Hematopoietic multipotent progenitor cell treated with erythropoietin and hydrocortisone succinate and interleukin-3 and kit ligand, for 17 days (in vitro differentiated cells): ENCODE measurements at places on chromosomes 6 and 20.

- DNase-seq, result no peak
These were observed 20.9 kb upstream of the PTPRK start for GRCh38 chr6:128541261-128541660.

DNA sequence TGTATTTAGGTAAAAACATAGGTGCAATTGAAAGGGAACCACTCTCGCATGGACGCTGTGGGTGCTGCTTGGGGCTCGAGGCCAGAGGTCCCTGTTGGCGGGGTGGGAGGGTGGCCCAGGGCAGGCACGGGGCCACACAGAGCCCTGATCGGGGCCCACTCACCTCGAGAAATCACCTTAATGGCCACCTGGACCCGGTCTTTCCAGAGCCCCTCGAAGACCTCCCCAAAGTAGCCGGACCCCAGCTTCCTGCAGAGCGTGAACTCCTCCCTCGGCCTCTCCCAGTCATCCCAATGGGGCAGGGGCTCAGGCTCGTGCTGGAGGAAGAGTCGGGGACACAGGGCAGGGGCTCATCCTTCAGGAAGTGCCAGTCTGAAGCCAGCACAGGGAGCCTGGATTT is 3.8 kb downstream of the PTK6 start:
- no peak for DNase-seq

DNA sequence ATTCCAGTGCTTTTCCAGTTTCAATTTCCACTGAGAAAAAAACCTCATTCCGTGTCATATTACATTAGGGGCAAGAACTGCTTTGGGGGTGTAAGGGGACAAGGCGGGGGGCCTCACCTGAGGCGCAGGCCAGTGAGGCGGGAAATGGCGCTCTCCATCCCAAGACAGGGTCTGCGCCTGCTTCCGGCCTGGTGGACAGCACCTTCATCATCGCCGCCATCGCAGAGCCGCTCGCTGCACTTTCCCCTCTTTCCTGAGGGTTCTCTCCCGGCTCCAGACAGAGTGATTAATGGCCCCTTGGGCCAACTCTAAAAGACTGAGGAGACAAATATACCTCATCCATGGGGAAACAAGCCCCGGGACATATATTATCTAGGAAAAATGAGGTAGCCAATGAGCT is 270.0 kb upstream of the SOX4 start:
- DNase-seq, result no peak

GRCh38 chr6:72813807-72814596 is 192.1 kb downstream of the KCNQ5 start:
- DNase-seq, result no peak

GRCh38 chr20:15887387-15887786 is 685.9 kb downstream of the KIF16B start:
- DNase-seq, result no peak

- no peak for DNase-seq
These were observed 171.7 kb downstream of the WDR27 start for GRCh38 chr6:169529931-169530751.

DNA sequence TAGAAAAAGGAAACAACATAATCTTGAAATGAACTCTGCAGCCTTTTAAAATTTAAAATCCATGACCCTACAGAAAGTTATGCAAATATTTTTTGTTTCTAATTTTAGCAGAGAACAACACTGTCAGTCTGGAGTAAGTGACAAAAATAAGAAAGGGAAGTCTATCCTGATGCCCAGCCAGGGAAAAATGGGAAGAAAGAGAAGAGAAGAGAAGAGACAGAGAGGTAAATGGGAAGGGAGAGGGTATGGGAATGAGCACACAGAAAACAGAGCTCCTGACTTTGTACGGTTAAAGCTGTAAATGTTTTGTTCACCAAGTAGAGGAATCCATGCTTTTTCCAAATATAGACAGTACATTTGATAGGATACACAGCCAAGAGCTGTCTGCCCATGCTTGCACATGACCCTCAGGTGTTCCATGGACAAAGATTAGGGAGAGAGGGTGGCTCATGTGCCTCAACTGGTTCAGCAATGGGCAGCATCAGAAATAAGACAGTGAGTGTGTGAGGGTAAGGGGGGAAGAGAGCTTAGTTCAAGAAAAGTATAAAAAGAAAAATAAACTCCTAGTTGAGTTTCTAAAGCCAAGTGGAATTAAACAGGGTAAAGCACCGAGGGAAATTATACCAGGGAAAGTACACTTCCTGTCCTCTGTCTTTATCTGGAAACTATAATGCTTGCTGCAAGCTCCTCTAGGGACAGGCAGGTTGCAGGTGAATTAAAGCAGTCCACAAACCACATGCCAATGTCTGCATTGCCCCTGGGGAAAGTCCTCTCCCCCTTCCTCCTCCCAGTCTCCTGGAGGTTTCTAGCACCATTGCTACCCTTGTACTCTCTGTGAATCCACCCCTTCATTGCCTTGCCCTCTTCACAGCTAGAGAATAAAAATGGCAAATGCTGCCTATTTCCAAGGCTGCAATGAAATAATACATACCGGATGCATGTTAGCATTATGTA is 30.0 kb downstream of the MAP3K5 start:
- no peak for DNase-seq

- DNase-seq, result no peak
These were observed 805 bp downstream of the PHF1 start for GRCh38 chr6:33411632-33412005.

DNA sequence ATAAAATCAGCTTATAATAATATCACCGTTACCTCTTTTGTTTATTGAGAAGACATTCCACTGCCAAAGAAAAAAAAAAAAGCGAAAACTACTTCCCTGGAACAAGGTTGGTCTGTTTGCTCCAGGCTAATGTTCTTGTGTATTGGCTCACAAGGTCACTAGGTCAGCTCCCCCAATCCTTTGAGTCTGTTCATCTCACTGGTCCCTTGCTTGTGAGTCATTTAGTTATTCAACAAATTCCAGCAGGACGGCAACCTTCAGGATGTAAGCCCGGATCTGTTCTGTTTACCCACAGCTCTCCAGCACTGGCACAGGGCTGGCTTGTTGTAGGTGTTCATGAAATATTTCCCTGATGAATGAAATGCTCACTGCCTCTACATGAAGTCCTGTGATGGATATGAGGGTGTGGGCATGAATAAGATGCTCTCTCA is 3.3 kb downstream of the ARHGAP40 start:
- DNase-seq, result no peak

- no peak for DNase-seq
These were observed 129.4 kb downstream of the CDH26 start for GRCh38 chr20:60087563-60088105.

GRCh38 chr6:157432892-157433265 is 51.9 kb downstream of the ZDHHC14 start:
- no peak for DNase-seq

- no peak for DNase-seq
These were observed 111.7 kb upstream of the PTPRK start for GRCh38 chr6:128632131-128632530.

DNA sequence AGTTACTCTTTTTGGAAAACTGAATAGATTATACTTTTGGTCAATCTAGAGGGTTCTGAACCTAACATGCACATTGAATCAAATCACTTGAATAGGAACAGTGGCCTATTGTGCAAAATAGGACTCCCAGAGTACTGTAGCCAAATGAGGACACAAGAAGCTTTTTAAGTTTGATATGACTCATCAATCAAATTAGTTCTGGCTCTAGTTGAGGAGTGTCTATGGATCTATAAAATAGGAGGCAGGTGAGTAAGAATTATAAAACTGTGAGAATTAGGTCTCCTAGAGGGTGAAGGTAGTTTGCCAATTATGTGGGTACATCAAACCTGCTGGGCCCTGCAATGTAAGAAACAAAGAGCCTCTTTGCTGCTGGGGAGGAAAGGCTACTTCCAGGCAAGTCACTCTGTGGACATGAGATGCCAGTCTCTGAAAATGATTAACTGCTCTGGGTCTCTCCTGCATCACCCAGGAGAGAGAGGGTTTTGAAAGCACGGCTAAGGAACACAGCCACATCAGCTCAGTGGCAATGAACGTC is 112.3 kb downstream of the RCAN2 start:
- no peak for DNase-seq

GRCh38 chr6:108697561-108698161 is 136.9 kb downstream of the FOXO3 start:
- no peak for DNase-seq

GRCh38 chr20:61731363-61732181 is 334.1 kb downstream of the TAF4 start:
- DNase-seq, result no peak

DNA sequence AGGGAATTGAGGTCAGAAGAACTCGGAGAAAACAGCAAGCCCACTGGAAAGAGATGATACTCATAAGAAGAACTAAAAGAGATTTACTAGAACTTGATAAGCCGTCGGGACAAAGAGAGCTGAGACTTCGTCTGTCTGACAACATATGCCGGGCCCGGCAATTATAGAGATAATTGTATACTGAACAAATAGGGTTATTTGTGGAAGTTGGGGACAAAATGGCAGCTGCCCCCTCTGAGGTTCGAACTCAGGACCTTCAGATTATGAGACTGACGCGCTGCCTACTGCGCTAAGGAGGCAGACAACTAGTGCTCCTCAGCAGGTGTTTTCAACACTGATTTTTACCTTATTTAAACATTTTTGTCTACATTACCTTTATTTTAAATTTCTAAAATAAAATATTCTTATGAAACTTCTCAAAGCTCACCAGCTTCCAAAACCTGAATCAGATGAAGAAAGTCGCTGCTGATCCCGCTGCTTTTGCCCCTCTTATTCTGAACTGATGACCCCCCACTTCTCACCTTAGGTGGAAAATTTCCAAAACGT is 29.3 kb upstream of the TRIM27 start:
- DNase-seq, result peak; percentile 57

GRCh38 chr6:148934539-148934938 is 187.7 kb downstream of the UST start:
- no peak for DNase-seq

DNA sequence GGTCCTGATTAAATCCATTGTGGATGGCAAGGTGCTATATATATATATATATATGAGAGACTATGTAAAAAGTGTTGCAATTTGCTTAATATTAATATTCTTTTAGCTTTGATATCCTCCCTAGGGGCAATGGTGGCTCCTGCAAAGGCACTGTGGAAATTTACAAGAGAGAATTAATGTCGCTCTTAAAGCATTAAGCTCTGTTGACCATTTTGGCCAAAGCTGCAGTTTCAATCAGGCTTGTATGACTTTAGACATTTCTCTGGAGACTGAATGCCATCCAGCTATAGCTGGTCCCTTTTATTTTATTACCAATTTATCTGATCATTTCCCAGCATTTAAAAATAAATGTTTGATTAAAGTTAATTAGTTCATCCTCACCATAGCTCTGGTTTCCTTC is 155.3 kb downstream of the JARID2 start:
- DNase-seq, result no peak

GRCh38 chr20:17782768-17783167 is 83.0 kb downstream of the BANF2 start:
- DNase-seq, result no peak

DNA sequence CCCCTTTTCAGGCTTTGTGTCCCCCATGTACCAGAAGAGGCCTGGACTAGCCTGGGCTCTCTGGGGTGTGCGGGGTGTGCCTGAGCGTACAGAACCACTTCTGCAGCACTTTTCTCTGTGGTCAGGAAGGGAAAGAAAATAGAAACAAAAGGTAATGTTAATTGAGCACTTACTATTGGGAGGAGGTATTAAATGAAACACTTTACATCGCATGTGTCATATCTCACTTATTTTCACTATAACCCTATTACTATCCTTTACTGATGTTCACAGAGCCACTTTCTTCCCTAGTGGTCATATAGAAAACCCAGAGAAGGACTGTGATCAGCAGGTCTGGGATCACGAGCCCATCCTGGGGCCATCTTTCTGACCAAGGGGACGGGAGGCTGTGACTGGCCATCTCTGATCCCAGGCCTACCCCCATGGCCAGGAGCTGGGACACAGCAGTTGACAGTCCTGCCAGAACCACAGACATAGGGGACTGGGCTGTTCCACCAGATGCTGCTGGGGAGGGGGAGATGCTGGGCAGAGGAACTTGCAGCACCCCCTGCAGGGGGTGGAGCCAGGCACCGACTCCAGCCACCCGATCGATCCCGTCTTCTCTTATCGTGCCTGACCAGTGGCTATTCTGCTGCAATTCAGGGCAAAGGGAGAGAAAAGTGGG is 107.6 kb downstream of the VEGFA start:
- DNase-seq, result no peak

DNA sequence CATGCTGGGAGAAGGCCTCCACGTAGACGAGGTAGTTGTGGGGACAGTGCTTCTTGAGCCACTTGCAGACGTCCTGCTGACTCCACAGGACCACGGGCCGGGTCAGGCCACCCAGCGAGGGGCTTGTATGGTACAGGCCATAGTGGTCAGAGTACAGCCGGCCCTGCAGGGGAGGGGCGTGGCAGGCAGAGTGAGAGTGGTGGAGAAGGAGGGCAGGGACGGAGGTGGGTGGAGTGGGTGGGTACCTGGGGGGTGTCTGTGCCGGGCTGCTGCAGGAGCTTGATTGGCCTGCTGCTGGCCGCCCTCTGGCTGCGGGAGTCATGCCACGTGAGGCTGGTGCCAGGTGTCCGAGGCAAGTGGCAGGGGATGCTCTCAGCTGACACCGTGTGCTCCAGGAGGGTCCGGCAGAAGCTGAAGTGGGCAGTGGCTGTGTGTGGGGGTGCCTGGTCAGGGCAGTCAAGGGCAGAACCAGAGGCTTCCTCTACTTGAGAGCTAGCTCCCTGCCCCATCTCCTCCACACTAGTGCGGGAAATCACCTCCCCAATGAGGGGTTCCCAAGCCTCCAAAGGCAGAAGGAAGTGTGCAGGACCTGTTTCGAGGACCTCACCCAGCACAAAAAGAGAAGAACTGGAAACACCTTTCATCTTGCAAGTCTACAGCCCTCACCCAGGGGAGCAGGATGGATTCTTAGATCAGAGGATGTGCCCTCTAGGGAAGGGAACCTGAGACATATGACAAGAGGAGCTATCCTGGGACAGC is 2.3 kb downstream of the SAMD10 start:
- no peak for DNase-seq

DNA sequence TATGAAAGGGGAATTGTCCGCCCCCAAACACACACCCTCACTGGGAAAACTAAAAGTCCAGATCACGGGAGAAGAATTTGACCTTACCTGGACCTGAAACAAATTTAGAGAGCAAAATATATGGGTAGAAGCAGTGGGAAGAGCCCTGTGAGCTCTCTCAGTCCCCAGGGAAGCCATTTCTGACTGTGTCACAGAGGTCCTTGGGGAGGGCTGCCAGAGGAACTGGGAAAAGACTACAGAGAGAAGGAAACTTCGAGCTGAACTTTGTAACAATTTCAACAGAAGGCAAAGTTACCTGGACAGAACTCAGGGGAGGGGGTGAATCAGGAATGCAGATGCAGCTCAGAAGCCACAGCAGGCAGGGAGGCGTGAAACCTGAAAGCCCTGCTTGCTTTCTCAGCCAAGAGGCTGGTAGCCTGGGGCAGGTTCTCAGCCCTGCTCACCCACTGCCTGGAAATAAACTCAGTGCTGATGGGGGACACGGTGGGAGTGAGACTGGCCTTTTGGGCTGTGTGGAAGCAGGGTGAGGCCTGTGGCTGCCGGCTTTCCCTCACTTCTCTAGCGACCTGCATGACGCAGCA is 163.8 kb downstream of the TMEM200A start:
- DNase-seq, result no peak

- DNase-seq, result no peak
These were observed 130.9 kb upstream of the PTPN1 start for GRCh38 chr20:50379049-50379990.
